ENCODE measurements at places on chromosomes 5 and 9.

DNA sequence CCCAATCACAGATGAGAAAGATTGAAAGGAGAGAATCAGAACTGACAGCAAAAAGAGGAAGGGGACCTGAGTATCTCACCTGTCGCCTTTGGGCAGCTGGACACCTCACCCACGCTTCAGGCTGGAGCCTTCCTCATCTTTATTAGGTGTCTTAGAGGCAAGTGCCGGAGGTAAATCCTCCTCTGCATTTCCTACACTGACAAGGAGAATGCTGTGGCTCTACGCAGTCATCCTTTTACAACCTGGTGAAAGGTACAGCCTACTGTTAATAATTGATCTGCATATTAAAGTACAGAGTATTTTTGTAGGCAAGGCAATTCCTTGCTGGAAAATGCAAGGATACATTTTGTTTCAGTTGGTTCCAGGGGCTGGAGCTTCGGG lies 34.8 kb downstream of the PRLR start:
- H3K36me3 ChIP-seq = no peaks in the 10 kb centered on the region
- no peaks in the 10 kb centered on the region for H3K27me3 ChIP-seq
- H3K4me3 ChIP-seq = no peak overlapping the region
- no peak overlapping the region for H3K27ac ChIP-seq
- H3K4me1 ChIP-seq = peaks cover 7% of the 10 kb centered on the region
- no peak for DNase-seq

GRCh38 chr5:140996060-140996459 lies 29.8 kb downstream of the PCDHAC2 start:
- no peaks in the 10 kb centered on the region for H3K36me3 ChIP-seq
- no peak overlapping the region for H3K27ac ChIP-seq
- H3K4me1 ChIP-seq = no peaks in the 10 kb centered on the region
- DNase-seq = no peak

- no peaks in the 10 kb centered on the region for H3K36me3 ChIP-seq
- no peak overlapping the region for H3K27ac ChIP-seq
- H3K4me3 ChIP-seq = no peak overlapping the region
- DNase-seq = no peak
- no peaks in the 10 kb centered on the region for H3K4me1 ChIP-seq
Observed at GRCh38 chr5:488744-489688, 35.2 kb downstream of the SLC9A3 start.

- no peaks in the 10 kb centered on the region for H3K27me3 ChIP-seq
- H3K4me3 ChIP-seq = no peak overlapping the region
- H3K27ac ChIP-seq = no peak overlapping the region
- no peaks in the 10 kb centered on the region for H3K4me1 ChIP-seq
Observed at GRCh38 chr5:136655468-136655867, 290.1 kb upstream of the TRPC7 start.

DNA sequence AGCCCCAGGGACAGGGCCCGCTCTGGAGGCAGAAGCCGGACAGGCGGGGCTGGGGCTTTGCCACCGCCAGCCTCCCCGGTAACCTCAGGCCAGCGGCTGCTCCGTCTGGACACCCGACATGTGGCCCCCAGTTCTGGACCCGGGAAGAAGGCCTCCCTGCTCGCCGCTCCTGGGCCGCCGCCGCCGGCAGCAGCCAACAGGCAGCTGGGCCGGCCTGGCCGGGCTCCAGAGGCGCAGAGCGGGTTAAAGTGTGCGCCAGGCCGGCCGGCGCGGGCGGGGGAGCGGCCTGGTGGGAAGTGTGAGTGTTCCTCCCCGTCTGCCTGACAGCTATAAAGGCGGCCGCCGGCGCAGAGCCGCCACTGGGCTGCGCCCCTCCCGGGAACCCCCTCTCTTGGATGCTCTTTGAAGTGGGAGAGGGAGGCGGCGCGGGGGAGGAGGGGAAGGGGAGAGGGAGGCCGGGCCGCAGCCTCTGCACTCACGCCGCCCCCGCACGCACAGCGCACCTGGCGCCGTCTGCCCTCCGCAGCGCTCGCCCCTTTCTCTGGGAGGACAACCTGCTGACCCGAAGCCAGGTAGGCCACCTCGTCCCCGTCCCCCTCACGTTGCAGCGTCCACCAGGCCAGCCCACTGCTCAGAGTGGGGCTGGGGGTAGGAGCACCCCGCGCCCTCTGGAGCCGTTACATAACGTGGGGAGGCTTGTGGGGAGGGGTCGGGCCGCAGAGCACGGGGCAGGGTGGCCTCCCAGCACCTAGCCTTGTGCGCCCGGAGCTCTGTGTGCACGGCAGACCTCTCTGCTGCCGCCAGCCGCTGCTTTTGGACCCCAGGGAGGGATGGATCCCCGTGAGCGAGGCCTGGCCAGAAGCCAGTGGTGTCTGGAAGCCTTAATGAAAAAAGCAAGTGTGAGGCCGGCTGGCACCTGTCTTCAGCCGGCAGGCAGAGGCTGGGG lies at the start of gene ADAMTSL2:
TSS of gene ADAMTSL2 (plus strand) at position 359 of the 946 bp plus-strand sequence. CDS start 2,009 bp downstream, outside the sequence.
- H3K4me3 ChIP-seq = no peak within 1 kb of the TSS
- peaks cover 98% of the 10 kb centered on the region for H3K27me3 ChIP-seq
- DNase-seq = no peak

GRCh38 chr5:178213003-178213461 lies 8.7 kb downstream of the HNRNPAB start:
- no peak overlapping the region for H3K4me3 ChIP-seq
- H3K36me3 ChIP-seq = peaks cover 26% of the 10 kb centered on the region
- no peak overlapping the region for H3K27ac ChIP-seq

GRCh38 chr5:169832845-169833244 lies 147.4 kb downstream of the INSYN2B start:
- no peak overlapping the region for H3K4me3 ChIP-seq
- no peaks in the 10 kb centered on the region for H3K4me1 ChIP-seq
- no peak for DNase-seq
- no peaks in the 10 kb centered on the region for H3K27me3 ChIP-seq

DNA sequence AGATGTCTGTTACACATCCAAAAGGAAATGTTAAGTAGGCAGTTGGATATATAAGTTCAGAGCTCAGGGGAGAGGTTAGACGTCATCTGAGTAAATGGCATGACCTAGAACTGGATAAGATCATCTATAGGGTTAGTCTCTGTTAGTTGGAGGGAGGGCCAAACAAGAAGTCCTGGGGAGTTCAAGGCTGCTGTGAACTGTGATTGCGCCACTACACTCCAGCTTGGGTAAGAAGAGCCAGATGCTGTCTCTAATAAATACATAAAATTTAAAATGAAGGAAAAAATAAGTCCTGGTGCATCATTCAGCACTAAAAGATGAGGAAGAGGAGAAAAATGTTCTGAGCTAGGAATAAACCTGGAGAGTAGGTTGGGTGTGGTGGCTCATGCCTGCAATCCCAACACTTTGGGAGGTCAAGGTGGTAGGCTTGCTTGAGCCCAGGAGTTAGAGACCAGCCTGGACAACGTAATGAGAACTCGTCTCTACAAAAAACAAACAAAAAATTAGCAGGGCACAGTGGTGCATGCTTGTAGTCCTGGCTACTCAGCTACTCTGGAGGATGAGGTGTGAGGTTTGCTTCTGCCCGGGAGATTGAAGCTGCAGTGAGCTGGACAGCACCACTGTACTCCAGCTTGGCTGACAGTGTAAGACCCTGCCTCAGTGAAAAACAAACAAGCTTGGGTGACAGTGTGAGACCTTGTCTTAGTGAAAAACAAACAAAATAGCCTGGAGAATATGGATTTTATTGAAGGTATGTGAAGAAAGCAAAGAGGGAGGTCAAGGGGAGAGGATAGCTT lies 123.6 kb downstream of the ACTBL2 start:
- H3K27me3 ChIP-seq = no peaks in the 10 kb centered on the region
- no peak for DNase-seq
- H3K36me3 ChIP-seq = no peaks in the 10 kb centered on the region
- H3K4me3 ChIP-seq = no peak overlapping the region

DNA sequence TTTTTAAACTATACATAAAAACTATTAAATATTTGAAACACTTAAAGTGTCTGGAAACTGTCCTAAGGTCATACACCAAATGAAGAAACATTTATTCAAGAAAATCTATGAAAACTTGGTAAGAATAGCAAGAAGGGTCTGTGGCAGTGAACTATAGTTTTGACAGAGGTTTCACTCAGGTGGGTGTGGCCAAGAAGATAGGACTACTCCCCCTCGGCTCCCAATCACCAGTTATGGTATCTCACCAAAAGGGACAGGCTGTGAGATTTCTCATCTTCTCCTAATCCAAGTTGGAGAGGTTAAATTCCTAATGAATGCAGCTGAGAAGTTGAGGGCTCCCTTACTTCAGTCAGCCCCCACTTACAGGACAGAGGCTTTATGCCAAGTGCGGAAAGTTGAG lies 2.9 kb downstream of the ARSK start:
- DNase-seq = no peak
- H3K4me1 ChIP-seq = peaks cover 8% of the 10 kb centered on the region
- no peak overlapping the region for H3K4me3 ChIP-seq
- H3K36me3 ChIP-seq = no peaks in the 10 kb centered on the region
- no peaks in the 10 kb centered on the region for H3K27me3 ChIP-seq
- H3K27ac ChIP-seq = no peak overlapping the region

DNA sequence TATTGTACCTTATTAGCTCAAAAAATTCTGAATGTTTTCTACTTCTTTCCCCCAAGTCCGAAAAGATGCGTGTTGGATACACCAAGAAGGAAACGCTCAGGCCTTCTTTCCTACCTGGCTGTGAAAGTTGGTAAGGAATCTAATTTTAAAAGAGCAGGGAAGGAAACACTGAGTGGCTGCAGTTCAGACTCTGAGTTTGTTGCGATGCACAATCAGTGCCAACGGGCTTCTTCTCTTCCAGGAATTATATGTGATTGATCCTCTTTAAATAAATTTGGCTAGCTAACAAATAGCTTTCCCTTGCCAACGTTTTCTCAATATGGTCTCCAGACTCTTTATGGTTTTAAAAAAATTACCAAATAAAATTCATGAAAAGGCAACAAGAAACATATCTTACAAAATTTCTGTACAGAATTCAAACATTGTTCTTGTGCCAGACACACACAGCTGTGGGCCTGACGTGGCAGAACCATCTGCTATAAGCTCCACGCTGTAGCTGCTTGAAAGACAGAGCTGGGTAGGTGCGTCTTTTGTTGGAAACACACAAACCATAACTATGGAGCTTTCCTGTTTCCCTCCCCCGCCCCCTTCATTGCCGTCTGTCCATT lies 493.1 kb downstream of the ZNF608 start:
- no peak overlapping the region for H3K4me3 ChIP-seq
- no peak overlapping the region for H3K27ac ChIP-seq
- H3K36me3 ChIP-seq = no peaks in the 10 kb centered on the region
- no peaks in the 10 kb centered on the region for H3K4me1 ChIP-seq
- DNase-seq = no peak

- H3K4me1 ChIP-seq = no peaks in the 10 kb centered on the region
- no peaks in the 10 kb centered on the region for H3K27me3 ChIP-seq
- no peak for DNase-seq
- H3K4me3 ChIP-seq = no peak overlapping the region
- no peak overlapping the region for H3K27ac ChIP-seq
- H3K36me3 ChIP-seq = no peaks in the 10 kb centered on the region
Observed at GRCh38 chr9:23822261-23823169, 3.5 kb downstream of the ELAVL2 start.

DNA sequence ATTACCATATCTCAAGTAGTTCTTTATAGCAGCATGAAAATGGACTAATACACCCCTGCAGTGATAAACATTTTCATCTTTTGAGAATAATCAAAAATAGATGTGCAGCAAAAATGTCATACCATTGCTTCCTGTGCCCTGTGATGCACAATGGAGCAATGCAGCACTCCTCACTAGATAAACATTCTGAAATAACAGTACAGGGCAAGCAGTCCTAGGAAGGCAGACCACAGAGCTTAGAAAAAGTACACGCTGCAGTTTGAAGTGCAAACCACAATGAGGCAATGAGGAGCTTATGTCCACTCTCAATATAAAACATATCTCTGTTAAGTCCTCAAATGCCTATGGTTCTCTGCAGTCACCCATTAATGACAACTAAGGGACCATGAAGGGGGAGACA lies 367.6 kb downstream of the PDE4D start:
- H3K27me3 ChIP-seq = no peaks in the 10 kb centered on the region
- no peak overlapping the region for H3K27ac ChIP-seq
- DNase-seq = no peak
- no peak overlapping the region for H3K4me3 ChIP-seq
- no peaks in the 10 kb centered on the region for H3K4me1 ChIP-seq

GRCh38 chr5:15124871-15125568 lies 253.4 kb upstream of the ANKH start:
- H3K27ac ChIP-seq = no peak overlapping the region
- DNase-seq = no peak
- H3K4me3 ChIP-seq = no peak overlapping the region
- no peaks in the 10 kb centered on the region for H3K27me3 ChIP-seq
- no peaks in the 10 kb centered on the region for H3K36me3 ChIP-seq

GRCh38 chr5:151612689-151613427 lies 21.7 kb upstream of the FAT2 start:
- no peaks in the 10 kb centered on the region for H3K36me3 ChIP-seq
- no peaks in the 10 kb centered on the region for H3K27me3 ChIP-seq
- H3K4me1 ChIP-seq = peaks cover 15% of the 10 kb centered on the region
- H3K27ac ChIP-seq = peak overlapping the region; percentile 27
- DNase-seq = peak; percentile 74

- no peak overlapping the region for H3K4me3 ChIP-seq
- no peaks in the 10 kb centered on the region for H3K36me3 ChIP-seq
- H3K27ac ChIP-seq = no peak overlapping the region
- no peaks in the 10 kb centered on the region for H3K4me1 ChIP-seq
Observed at GRCh38 chr5:124872615-124873014, 126.2 kb upstream of the ZNF608 start.

GRCh38 chr9:34510497-34511468 lies 12.0 kb downstream of the ENHO start:
- H3K27ac ChIP-seq = no peak overlapping the region
- no peaks in the 10 kb centered on the region for H3K36me3 ChIP-seq
- H3K27me3 ChIP-seq = no peaks in the 10 kb centered on the region
- H3K4me1 ChIP-seq = no peaks in the 10 kb centered on the region
- no peak overlapping the region for H3K4me3 ChIP-seq
- no peak for DNase-seq

DNA sequence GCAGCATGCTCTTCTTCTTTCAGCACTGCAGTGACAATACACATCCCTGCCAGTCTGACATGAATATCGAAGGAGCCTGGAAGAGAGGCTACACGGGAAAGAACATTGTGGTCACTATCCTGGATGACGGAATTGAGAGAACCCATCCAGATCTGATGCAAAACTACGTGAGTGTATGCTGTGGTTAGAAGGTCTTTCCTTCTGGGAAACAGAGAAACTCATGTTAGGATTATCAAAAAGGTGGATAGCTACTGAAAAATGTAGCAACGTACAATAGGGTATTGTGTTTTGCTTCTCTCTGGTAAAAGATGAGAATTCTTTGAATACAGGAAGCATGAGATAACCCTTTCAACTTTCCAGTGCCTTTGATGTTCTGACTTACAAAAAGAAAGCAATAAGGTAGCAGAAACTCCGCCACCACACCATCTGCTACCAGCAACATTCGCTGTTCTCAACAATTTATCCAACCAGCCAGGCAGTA lies 133.3 kb downstream of the PCSK5 start:
- peaks cover 11% of the 10 kb centered on the region for H3K4me1 ChIP-seq
- no peaks in the 10 kb centered on the region for H3K36me3 ChIP-seq
- no peaks in the 10 kb centered on the region for H3K27me3 ChIP-seq
- no peak overlapping the region for H3K4me3 ChIP-seq
- H3K27ac ChIP-seq = no peak overlapping the region
- DNase-seq = peak; percentile 16

All from MM.1S (cell line).